GM12878 (cell line): ENCODE measurements at places on chromosomes 6 and 20.

DNA sequence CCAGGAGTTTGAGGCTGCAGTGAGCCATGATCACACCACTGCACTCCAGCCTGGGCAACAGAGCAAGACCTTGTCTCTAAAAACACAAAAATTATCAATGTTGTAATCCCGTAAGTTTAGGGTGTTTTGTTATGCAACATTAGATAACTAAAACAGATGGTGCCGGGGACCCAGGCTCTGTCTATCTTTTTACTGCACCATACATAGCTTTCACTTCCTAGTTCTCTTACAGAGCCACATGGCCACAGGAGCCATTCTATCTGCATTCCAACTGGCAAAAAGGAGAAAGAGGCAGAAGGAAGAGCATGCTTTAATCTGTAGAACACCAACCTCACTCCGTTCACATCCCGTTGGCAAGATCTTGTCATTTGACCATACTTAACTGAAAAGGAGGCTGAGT lies 5.4 kb upstream of the TCF15 start:
- no peak for DNase-seq

DNA sequence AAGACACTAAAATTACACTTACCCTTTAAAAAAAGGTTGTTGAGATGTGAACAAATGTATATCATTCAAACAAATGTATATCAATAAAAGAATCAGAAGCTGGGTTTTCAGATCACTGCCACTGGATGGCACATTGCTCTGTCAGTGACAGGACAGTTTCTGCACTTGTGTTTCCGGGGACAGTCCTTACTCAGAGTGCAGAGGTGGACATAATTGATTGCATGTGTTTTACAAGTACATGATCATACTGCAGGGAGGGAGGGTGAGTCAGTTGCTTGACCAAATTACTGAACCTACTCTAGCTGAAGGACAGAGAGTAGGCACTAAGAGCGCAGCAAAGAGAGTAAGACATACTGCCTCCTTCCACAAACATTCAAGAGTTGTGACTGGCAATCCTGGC lies 302.3 kb downstream of the TENT5A start:
- no peak for DNase-seq

GRCh38 chr20:53227523-53227922 lies 255.4 kb downstream of the TSHZ2 start:
- no peak for DNase-seq

GRCh38 chr6:43865932-43866645 lies 96.1 kb downstream of the VEGFA start:
- DNase-seq, result no peak
